Fibroblast of the aortic adventitia (primary cell): ENCODE measurements at places on chromosomes 5 and 9. TPM values are rescaled to one million over a fixed set of nuclear protein-coding genes. Genes with fewer than 3 reads are reported as not detected.

TEX48 gene
- not detected in 2 replicates for total RNA-seq

DNA sequence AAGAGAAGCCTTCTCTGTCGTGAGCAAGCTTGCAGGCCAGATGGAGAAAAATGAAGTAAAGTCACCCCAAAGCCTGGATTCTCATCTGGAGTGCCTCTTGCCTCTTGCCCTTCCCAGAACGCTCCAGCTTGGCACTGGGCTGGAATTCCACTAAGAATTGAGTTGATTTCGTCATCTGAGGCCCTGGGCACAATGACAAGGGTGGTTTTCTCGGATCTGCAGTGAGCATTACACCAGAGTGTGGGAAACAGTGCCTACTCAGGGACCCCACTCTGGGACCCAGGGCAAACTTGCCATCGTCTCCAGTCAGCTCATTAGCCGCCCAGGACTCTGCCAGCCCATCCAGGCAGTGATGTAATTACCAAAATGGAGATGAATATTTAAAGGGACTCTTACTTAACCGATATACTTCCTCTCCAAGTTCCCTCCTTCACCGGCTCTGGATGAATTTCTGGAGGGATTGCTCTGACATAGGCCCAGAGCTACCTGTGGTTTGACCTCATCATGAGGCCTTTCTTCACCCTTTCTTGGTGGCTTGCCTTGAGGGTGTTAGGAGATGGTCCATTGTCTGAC is 44.7 kb upstream of the LCP2 start:
- DNase-seq, result no peak

GRCh38 chr5:157650991-157651611 is 1.1 kb downstream of the SOX30 start:
- no peak for DNase-seq

GRCh38 chr9:13648676-13649075 is 369.2 kb upstream of the MPDZ start:
- no peak for DNase-seq

DNA sequence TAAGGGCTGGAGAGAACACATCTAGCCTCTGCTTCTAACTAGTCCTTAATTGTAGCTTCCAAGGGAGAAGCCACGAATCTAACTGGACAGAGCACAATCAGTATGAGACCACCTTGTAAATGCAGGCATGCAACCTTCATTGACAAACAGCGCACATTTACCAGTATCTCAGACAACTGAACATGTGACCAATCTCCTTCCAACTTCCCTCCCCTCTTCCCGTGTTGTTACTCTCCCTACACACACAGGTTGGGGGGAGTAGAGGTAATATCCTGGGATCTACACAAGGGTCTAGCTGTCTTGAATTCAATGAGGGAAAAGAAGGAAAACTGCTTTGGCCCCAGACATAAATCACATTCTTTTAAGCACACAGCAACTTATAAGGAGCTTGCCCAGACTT is 77.6 kb downstream of the LIFR start:
- DNase-seq, result no peak
